Fibroblast of skin of abdomen (primary cell): ENCODE measurements at places on chromosomes 16 and 17.

GRCh38 chr16:26673011-26673410 lies 393.7 kb upstream of the C16orf82 start:
- DNase-seq: no peak

DNA sequence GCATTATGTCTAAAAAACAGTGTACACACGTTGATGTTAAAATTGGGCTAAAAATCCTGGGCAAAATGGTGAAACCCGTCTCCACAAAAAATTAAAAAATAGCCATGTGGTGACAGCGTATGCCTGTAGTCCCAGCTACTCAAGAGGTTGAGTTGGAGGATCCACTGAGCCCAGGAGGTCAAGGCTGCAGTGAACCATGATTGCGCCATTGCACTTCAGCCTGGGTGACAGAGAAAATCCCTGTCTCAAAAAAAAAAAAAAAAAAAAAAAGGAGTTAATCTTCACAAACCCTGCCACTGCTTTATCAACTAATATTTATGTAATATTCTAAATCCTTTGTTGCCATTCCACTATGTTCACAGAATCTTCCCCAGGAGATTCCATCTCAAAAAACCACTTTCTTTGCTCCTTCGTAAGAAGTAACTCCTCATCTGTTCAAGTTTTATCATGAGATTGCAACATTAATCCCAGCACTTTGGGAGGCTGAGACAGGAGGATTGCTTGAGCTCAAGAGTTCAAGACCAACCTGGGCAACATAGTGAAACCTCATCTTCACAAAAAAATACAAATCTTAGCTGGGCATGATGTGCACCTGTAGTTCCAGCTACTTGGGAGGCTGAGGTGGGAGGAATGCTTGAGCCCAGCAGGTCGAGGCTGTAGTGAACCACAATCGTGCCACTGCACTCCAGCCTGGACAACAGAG lies 1.9 kb upstream of the C16orf87 start:
- no peak for DNase-seq

DNA sequence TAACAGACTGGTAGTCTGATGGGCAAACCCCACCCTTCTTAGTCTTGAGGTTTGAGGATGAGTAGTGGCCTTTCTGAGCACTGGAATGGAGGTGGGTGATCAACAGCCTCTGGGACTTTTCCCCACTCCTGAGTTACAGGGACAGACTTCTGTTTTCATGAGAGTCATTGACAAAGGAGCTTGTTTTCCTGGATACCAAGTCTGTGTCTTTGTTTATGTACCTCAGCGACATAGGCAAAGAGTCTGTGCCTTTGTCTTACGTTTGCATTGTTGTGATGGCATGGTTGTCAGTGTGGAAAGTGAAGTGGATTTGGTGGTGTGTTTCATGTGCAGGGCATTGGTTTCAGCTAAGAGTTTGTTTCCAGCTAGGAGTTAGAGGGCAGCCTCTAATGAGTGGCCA lies 17.5 kb downstream of the EPN2 start:
- no peak for DNase-seq

DNA sequence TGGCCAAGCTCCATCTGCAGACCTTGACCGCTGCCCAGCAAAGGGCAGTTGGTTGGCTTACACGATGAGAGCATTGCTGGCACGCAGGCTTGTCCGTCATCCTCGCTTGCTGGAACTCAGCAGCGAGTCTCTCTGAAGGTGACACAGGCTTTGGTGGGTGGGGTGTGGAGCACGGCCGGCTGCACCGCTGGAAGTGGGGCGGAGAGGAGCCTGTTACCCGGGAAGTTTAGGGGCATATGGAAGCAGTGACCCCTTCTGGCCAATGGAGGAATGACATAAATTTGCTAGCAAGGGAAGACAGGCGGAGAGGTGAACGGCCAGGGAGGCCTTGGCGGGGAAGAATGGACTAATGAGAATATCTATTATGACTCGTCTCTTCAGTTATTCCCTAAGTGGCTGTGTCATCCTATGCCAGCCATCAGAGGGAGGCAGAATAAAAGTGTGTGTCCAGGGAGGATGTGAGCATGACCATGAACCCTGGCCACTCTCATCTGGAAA lies 65.9 kb upstream of the SDK2 start:
- peak; percentile 51 for DNase-seq

DNA sequence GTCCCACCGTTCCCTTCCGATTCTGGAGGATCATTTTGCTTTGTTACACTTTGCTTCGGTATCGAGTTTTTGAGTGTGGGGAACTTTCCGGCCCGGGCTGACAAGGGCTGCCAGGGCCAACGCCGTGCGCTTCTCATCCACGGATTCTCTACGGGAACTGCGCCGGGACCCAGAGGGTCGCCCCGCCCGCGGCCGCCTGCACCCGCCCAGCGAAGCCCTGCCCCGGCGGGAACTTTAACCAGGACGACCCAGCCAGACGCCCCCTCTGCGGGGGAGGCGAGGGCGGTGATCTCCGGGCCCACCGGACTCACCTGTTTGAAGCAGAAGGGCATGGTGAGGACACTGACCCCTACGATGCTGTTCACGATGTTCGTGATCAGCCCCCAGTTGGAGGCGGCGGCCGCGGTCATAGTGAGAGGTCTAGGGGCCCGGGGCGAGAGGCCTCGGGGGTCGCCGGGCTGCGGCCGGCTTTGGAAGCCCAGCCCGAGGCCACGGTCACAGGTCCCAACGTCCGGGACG lies 536 bp downstream of the SLC38A10 start:
- DNase-seq: no peak

DNA sequence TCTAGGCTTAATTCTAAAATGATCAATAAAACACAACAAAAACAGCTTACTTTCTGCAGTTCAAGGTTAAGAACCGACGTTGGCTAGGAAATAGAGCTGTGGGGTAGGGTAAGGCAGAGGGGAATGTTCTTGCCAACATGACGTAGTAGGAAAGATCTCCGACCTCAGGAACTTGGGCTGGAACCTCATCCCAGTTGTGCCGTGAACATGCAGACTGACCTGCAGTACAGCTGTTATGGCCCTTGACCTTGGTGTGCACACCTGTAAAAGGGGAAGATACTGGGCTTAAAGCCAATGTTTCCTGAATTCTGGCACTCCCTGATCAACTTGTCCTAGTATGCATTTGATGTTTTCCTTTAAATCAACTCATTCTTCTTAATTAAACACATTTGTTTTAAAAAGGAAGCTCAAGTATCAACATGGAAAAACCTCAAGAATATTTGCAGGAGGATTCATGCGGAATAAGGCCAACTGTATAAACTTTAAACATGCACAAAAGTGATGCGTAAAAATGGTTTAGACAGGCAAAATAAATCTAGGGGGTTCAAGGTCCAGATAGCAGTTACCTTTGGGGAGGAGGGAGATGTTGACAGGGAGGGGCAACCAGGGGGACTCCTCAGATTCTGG lies 14.2 kb upstream of the SLC6A2 start:
- DNase-seq: peak; percentile 28

DNA sequence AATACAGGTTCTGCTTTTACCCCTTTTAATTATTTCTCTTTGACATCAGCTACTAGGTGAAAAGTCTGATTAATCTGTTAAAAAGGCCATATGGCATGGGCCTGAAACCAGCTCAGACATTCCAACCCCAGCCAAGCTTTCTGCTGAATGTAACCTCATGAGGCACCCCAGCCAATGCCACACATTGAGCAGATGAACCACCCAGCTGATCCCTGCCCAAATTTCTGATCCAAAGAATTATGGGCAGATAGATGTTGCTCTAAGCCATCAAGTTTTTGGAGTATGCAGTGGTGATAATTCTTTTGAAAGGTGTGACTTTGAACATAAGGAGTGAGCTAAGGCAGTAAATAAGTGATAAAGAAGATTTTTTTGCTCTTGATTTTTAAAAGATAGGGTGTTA lies 177.6 kb upstream of the AXIN2 start:
- DNase-seq: no peak

- no peak for DNase-seq
These were observed 31.3 kb upstream of the ABCC3 start for GRCh38 chr17:50603340-50603739.

DNA sequence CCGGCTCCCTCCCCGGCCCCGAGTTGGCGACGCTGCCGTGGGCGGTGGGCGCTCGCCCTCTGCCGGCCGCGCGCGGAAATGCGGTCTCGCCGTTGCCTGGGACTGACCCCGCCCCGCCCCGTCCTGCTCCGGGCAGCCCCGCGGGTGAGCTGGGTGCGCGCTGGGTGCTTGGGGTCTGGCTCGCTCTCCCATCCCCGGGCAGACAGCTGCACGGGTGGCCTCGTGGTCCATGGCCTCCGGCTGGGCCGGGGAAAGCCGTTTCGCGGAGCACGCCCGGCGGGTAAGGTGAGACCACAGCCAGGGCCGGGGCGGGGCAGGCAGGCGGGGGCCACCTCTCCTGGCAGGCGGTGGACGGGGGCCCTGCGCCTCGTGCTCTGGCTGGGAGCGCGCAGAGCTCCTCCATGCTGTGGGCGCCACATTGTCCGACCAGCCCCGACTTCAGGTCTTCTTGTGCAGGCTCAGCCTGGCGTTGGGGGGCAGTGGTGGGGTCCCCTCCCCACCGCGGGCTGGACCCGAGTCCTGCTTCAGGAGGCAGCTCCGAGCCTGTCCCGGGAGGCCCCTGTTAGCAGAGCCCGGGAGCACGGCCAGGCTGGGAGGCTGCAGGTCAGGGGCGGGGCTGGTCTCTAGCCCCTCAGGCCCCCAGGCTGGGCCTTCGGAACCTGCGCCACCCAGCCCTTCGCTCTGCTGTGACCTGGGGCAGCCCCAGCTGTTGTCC lies 7.0 kb upstream of the C1QTNF8 start:
- DNase-seq: peak; percentile 10

- no peak for DNase-seq
These were observed 72.4 kb downstream of the ERCC4 start for GRCh38 chr16:13992322-13992721.

DNA sequence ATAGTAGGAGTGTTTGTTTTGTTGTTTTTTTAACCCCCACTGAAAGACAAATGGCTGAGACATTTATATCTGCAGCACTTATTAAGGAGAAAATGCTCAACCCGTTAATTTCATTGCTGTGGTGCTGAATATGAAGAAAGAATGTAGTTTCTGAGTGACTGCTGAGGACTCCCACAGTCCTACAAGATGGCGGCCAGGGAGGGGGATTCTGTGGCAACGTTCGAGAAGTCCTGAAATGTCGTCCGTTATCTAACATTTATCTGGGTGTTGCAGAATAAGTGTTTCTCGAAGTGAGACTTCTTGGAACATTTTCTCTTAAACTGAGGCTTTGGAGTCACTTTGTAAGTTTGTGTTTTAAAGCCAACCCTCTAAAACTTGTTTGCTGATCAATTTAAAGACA lies 530.4 kb downstream of the XYLT1 start:
- DNase-seq: no peak

- peak; percentile 61 for DNase-seq
These were observed 7.5 kb downstream of the EPOP start for GRCh38 chr17:38667099-38667786.

DNA sequence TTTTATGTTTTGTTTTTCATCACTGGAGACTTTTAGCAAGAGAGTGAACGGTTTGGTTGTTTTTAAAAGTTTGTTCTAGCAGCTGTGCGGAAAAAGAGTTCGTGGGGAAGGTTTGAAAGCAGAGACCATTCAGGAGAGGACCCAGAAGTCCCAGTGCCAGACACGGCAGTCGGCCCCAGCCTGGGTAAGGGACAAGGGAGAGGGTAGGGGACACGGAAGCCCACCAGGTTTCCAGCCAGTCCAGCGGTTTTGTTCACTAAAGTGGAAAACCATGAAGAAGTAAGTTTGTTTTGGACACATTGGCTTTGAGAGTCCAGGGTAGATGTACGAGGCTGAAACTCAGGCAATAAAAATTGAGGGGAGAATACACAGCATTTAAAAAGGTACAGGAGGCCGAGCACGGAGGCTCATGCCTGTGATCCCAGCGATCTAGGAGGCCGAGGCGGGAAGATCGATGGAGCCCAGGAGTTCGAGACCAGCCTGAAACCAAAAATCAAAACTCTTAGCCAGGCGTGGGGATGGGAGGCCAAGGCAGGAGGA lies 56.8 kb upstream of the RPH3AL start:
- no peak for DNase-seq

DNA sequence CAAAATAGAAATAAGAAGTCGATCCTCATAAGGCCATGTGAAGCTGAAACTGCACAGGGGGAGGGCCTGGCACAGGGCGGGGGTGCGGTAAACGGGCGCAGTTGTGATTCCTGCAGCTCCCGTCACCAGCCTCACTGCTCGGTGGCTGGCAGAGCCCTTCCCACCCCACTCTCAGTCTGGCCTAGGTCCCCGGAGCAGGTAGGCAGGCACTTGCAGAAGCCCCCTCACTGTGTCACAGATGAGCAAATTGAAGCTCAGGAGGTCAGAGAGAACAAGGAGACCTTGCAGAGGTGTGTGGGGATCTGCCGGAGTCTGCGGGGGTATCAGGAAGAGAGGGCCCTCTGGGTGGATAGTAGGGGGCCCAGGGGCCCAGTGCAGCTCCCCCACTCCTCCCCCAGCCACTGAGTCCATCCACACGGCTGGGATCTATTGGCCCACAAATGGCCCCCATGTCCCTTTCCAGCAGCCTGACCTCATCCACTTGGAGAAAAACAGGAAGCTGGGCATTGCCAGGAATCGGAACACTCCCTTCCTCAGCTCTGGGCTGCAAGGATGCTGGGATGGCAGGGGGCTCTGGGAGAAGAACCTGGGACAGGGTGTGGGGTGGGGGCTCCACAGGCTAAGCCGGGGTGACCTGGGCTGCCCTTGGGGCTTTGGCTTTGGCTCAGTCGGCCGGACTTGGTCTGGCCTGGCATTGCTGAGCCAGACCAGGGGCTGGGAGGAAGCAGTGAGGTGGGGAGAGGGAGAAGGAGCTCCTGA lies 21.4 kb upstream of the MAP3K14 start:
- DNase-seq: no peak

GRCh38 chr16:52912565-52913173 lies 140.0 kb downstream of the CHD9NB start:
- DNase-seq: peak; percentile 20
